GM12878 (cell line): ENCODE measurements at places on chromosomes 13 and 19. TPM values are rescaled to one million over a fixed set of nuclear protein-coding genes. Genes with fewer than 3 reads are reported as not detected.

The RGS9BP gene
- 0.10 TPM in 1 of 2 replicates, not detected in the other for total RNA-seq

The FUT2 gene
- total RNA-seq: not detected in 2 replicates

The CEACAM8 gene
- total RNA-seq: not detected in 2 replicates

DNA sequence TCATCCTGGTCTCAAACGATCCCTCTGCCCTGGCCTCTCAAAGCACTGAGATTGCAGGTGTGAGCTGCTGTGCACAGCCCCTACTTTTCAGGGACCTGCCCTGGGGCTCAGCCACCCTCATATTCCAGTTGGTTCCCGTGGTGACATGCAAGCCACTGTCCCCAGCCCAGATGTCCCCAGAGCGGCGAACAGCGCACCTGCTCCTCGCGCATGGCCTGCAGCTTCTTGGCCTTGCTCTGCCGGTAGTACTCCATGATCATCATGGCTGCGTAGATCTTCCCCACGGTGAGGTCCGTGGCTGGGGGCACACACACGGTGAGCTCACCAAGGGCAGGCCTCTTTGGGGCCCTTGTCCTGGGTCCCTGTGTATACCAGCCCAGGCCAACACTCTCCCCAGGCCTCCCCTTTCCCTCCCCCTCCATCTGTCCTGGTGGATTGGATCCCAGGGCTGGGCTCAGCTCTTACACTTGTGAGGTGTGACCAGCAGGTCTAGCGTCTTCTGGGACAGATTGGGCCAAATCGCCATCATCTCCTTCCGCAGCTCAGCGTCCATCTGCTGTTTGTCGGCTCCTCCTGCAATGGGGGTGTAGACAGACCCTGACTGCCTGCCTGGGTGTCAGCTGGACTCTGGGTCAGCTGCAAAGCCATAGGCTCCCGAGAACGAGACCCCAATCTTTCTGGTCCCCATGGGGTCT is 64.0 kb downstream of the IER2 start:
- no peak for DNase-seq

GRCh38 chr13:49066856-49067255 is 91.1 kb downstream of the FNDC3A start:
- no peak for DNase-seq

DNA sequence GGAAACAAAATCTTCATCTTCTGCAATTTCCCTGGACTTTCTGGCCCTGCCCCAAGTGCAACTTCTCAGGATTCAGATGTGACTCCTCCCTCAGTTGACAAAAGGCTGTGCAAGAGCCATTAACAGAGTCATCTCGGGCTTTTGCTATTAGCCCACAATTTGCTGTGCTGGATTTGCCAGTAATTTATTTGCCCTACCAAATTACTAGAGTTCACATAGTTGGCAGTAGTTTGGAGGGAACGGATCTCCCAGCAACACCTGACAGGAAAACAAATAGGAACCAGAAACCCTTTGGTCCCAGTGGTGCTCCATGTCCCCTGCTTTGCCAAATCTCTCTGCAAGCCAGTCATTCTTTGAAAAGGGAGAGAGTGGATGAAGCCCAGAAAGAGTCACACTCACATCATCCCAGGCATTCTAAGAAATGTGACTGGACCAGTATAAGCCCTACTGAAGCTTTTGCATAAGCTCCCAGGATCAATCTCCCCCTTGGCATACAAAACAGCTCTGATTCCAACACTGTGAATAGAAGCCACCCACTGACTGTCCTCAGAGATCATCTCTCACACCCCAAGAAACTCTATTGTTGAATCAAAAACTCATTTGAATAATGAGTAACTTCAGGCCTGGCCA is 350.1 kb upstream of the NBEA start:
- no peak for DNase-seq

DNA sequence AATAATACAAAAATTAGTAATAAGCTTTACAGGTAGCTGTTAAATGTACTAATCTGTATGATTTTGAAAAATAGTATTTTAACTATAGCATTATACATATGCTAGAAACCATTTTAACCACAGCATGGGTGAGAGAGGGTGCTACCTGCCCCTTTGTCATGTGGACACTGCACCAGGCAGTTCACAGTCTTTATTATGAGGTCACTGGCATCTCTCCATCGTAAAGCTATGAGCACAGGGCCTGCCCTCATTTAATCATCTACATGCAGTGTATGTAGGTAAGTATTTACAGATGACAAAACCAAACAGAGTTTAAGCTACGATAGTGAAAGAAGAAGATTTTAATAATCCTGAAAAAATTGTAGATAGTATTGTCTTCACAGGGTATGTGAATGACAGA is 21.7 kb downstream of the EDNRB start:
- no peak for DNase-seq

- DNase-seq: no peak
Observed at GRCh38 chr19:33052352-33052972, 12.2 kb downstream of the RHPN2 start.
